Activated T-helper 9 cell treated with anti-CD3 and anti-CD28 coated beads, Interleukin-2, amount 50 U/mL, for 16 hours (primary cell): ENCODE measurements at places on chromosomes 2 and 18.

GRCh38 chr2:174593574-174594203 is 3.9 kb downstream of the WIPF1 start:
- peak; percentile 43 for DNase-seq

DNA sequence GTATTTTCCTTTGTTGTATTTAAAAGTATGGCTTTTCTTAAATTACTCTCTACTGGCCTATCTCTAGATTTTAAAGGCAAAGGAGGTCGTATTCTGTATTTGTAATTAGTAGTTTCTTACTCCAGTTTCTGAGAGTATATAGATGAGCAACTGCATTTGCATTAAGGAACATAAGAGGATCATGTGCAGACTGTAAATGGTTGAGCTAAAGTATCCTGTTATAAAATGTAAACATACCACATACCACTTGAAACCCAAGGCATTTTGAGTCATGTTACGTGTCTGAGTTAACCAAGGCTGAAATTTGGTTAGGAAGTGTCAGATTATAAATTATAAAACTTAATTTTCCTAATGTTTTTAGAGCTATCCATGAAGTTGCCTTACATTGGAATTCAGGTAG is 76.3 kb downstream of the GPD2 start:
- no peak for DNase-seq

- DNase-seq = no peak
Measured at GRCh38 chr2:8607606-8608005, 74.2 kb upstream of the ID2 start.

DNA sequence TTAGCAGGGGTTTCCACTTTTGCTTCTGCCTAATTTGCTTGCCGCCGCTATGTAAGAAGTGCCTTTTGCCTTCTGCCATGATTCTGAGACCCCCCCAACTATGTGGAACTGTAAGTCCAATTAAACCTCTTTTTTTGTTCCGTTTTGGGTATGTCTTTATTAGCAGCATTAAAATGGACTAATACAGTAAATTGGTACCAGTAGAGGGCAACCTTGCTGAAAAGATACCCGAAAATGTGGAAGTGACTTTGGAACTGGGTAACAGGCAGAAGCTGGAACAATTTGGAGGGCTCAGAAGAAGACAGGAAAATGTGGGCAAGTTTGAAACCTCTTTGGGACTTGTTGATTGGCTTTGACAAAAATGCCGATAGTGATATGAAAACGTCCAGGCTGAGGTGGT is 216.1 kb upstream of the FSIP2 start:
- no peak for DNase-seq

- no peak for DNase-seq
Measured at GRCh38 chr2:187390891-187391290, 57.2 kb downstream of the CALCRL start.
